ENCODE measurements at places on chromosomes 6 and 20.

DNA sequence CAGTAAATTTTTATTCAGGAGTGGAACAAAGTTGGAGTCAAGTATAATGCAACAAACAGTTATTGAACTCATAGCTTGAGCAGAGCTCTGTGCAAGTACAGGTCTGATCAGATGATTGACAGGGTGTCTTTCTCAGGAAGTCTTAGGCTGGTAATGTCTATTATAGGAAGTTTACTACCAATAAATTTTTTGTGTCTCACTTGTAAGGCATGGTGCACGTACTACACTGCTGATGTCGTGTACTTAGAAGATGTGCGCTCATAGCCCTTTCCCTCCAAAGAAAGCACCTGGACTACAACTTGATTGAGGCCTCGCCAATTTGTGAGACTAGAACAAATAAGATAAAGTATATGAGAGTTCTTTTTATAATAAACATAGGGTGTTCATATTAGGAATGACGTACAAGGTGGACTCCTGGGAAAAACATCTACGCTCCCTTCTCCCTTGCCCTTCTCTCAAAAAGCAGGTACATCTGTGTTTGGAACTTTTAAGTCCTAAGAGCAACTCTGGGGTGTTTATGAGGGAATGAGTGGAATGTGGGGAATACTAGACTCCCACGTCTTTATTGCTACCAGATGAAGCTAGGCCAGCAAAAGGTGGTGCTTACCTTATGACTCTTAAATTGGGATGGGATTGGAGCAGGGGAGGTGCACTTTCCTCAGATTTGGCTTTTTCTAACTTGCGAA lies 1.5 kb downstream of the NDUFAF5 start:
- DNase-seq: no peak

DNA sequence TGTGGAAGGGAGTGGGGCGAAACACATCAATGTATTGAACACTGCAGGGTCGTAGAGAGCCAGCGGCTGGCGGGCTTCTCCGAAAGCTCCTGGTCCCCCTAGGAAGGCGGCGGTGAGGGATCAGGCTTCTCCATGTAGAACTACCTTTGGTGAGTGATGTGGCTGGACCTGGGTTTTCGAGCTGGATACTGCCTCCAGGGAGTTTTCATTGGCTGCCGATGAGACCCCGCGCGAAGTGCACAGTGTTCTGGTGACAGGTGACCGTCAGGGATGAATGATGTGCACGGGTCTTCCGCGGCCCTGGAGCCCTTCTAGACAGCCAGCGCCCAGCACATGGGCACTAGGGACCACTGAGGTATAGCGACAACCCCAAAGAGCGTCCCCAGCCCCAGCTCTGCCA lies 16.4 kb downstream of the ABT1 start:
- no peak for DNase-seq

DNA sequence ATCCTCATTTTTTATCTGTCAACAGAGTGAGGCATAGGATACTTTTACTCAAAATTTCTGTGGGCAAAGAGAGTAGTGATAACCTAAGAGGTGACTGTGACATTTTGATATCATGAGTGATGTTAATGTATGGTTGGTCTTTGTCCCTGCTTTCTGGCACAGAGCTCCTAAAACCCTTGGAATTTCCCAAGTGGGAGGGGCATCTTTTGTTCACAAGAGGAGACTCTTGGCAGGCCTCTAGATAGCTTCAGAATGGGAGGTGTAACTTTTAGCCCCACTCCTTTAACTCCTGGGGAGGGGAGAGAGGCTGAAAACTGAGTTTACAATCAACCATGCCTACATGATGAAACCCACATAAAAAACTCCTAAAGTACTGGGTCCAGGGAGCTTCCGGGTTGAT lies 527.8 kb downstream of the RFPL4B start:
- DNase-seq: no peak

DNA sequence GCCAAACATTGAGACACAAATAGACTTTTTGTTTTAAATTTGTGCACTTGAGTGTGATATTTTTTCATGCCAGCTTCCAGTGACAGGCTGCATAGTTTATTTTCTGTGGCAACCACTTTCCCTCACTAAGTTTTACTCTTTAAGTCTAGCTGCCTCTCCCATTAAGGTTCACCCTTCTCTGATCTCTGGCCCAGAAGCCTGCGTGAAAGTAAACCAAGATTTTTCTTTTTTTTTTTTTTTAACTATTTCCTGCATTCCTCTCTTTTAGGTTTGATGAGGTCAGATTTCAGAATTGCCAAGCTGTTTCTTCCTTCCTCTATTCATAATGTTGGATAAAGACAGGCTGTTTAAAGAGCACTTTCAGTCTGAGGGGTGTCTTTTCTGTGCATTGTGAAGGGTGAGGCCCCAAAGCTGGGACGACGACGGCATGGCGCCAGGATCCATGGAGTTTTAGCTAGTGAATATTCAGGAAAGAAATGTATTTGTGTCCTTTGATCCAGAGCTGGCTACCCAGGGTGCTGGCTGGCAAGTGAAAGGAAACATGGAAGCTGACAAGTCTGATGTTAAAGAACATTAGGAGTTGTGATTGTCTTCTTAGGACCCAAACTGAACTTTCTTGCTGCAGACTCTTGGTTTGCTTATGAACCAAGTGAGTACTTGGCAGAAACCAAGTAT lies 50.7 kb downstream of the DOK5 start:
- no peak for DNase-seq

DNA sequence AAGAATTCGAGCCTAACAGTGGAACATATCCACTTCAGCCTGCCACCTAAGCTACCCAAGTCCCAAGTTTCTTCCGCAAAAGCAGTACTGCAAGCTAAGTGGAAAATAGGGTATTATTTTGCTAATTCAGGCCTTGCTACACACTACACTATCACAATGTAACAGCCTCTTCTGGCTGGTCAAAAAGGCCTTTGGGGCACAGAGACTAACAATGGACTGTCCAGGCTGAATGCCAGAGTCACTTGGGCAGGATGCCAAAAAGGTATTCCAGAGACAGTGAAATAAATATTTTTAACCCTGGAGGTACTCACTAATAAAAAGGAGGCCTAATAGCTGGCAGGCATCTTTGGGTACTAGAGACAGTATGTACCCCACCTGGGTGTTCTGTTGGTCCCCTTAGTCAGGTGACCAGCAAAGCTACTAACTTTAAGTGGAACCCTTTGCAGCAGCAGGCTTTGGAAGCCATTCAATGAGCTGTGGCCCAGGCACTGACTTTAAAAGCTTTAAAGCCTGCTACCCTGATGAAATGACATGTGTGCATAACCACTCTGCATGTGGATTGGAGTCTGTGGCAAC lies 692.1 kb downstream of the HTR1B start:
- DNase-seq: no peak

- DNase-seq: no peak
Observed at GRCh38 chr20:13420625-13421024, 199.6 kb downstream of the ISM1 start.

DNA sequence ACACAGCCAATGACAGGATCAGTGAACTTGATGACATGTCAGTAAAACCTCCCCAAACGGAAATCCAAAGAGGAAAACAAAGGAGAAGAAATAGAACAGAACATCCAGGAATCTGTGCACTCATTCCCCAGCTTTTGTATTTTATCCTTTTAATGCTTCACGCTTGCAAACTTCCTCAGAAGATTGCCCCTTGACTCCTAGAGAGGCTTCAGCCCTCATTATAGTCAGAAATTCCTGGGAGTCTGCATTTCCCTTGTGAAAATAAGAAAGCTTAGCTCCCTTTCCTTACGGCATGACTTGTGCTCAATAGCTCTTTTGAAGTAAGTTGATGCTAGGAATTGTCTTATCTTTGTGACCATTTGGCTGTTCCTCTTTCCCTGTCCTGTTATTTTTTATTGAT lies 313.6 kb upstream of the OPRM1 start:
- no peak for DNase-seq

- DNase-seq: no peak
Observed at GRCh38 chr6:158226655-158227512, 58.7 kb downstream of the GTF2H5 start.

DNA sequence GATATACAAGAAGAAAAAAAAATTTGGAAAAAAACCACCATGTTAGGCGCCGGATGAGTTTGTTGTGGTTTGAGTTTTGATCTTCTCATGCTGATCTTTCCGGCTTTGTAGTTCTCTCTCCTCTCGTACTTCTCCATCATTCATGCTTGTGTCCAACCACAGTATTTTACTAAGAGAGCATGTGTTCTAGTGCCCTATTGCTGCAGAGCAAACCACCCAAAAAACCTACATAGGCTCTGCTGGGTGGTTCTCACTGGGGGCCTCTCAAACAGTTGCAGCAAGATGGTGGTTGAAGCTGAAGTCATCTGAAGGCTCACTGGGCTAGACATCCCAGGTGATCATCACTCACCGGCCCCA lies 404.2 kb downstream of the PLCB1 start:
- DNase-seq: no peak

- no peak for DNase-seq
Observed at GRCh38 chr6:35972471-35973367, 51.7 kb downstream of the SLC26A8 start.

DNA sequence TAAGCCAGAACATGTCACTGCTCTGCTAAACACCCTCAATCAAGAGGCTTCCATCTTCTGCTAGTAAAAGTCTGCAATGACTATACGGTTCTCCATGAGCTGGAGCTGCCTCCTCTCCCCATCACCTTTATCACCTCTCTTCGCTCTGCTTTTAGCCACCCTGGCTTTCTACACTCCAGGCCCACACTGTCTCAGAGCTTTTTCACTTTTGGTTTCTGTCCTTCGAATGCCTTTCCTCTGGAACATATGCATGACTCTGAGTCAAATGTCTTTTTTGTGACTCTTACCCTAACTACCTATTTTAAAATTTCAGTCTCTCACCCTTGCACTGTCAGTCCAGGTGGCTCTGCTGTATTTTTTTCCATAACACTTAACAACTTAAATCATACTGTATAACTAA lies 525.4 kb upstream of the RNF217 start:
- no peak for DNase-seq

DNA sequence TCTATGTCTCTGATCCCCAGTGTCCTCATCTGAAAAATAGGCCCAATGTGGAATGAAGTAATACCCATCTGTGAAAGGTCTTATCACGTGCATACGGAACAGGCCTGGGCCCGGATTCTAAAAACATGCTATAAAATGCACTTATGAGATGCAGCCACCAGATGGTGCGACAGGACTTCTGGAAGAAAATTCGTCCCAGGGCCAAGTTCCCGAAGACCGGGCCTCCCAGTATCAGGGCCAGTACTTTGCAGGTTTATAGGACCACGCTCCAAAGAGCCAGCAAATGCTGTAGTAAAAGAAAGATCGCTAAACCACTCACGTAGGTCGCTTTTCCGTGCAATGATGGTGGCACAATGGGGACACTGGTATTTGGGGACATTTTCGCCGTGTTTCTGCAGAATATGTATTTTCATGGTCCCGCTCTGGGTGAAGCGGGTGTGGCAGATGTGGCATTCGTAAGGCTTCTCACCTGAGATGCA lies 10.6 kb downstream of the CTCFL start:
- DNase-seq: no peak

DNA sequence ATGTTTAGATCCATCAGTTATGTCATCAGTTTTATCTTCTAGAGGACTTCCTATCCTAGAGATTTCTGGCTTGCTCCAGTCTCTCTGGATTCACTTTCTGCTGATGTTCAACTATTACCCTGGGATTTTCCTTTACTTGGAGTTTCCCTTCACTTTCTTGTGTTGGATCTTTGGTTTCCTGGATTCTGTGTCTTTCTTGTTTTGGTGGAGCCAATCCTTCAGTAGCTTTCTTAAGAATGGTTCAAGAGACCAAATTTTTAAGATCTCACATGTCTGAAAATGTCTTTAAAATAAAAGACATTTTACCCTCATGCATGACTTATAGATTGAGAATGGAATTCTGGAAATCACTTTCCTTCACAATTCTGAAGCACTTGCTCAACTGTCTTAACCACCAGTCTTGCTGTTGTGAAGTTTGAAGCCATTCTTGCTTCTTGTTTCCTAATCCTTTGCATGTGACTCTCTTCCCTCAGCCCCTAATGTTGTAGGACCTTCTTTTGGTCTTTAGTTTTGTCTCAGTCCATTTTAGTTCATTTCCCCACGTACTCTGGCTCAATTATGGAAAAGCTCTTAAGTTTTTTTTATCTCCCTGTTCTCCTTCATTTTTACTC lies 87.9 kb downstream of the ARID1B start:
- DNase-seq: no peak

DNA sequence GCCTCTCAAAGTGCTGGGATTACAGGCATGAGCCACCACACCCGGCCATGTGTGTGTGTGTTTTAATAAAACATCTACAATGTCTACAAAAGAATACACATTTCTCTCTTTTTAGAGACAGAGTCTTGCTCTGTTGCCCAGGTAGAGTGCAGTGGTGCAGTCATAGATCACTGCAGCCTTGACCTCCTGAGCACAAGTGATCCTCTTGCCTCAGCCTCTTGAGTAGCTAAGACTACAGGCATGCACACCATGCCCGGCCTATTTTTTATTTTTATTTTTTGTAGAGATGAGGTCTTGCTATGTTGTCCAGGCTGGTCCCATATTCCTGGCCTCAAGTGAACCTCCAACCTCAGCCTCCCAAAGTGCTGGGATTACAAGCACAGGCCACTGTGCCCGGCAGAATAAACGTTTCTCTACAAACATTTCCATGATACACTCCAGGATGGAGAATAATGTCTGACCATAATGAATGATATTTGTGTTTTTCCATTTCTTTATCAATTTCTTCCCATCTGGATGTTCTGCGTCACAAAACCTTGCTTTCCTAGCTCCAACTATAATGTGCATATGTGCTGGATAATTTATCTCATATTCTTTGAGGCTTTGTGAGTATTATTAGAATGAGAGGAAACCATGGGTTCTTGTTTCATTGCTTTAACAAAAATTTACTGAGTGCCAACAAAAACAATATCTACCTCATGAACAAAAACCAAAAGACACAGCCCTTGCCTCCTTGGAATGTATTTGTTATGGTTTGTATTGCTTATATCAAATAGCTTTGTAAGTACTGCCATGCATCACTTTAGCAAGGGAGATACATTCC lies 28.6 kb upstream of the CCN2 start:
- DNase-seq: no peak

- DNase-seq: no peak
Observed at GRCh38 chr6:135062735-135063134, 8.1 kb upstream of the HBS1L start.

GRCh38 chr20:5870568-5870981 lies 79.8 kb downstream of the TRMT6 start:
- DNase-seq: no peak

DNA sequence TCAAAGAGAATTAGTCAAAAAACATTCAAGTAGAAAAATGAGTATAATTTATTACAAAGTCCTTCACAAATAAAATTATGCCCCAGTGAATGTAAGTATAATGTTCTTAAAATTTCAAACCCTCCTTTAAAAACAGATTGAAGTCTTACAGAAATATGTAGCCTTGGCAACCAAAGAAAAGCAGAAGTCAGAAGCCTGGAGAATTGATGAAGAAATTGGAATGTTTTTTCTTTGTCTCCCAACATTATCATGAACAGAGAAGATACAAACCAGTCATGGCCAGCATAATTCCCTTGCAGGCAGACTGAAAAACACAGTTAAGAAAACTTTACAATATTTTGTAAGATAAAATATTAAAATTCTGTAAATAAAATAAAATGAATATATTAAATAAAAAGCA lies 221.9 kb downstream of the TBC1D32 start:
- DNase-seq: no peak

Measured in SIG-M5 (cell line).